Hepatocyte (in vitro differentiated cells): ENCODE measurements at places on chromosomes 4 and X. TPM values are rescaled to one million over a fixed set of nuclear protein-coding genes. Genes with fewer than 3 reads are reported as not detected.

GRCh38 chr4:83618431-83618830, 82.5 kb downstream of the GPAT3 start:
- peak; percentile 81 for DNase-seq

GRCh38 chr4:117893207-117893606, 141.1 kb upstream of the NDST3 start:
- no peak for DNase-seq

- peak; percentile 80 for DNase-seq
These were observed 50.1 kb downstream of the MFAP3L start for GRCh38 chr4:169975838-169976796.

- no peak for DNase-seq
These were observed 28.6 kb downstream of the SCLT1 start for GRCh38 chr4:129064717-129065116.

- no peak for DNase-seq
These were observed 644.7 kb upstream of the PCDH10 start for GRCh38 chr4:132504438-132504837.

DNA sequence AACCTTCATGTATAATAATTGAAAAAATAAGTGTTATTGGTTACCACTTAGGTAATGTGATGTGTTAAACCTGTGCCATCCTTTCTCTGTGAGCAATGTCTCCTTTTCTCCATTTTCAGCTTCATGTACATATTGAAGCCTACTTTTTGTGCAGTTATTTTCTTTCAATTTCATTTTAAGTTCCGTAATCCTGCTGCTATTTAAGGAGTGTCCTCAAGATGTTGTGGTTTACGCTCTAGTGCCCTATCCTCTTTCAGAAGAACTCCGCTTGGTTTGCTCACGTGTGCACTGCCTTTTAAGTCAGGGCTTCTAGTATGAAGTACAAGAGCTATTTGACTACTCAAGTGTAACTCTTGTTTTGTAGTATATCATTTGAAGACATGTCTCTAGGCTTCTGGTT, 2253.2 kb upstream of the TENM3 start:
- DNase-seq, result no peak

GRCh38 chr4:3305610-3306371, 13.0 kb downstream of the RGS12 start:
- DNase-seq, result no peak

DNA sequence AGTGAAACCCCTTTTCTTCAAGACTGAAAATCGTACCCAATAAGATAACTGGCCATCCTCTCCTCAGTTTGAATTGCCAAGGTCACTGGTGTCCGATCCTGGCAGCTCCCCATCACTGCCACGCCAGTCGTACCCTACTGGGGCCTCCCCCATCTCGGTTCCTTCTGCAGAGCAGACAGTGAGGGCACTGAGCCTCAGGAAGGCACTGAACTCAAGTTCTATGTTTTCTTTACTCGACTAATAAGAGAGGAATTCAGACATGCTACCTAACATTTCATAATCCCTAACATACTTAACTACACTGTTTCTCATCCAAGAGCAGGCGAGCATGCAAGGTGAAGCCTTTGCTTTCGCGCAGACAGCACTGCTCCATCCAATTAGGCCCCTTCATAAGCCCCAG, 23.4 kb downstream of the ZFYVE28 start:
- DNase-seq, result no peak

Gene PRMT9
- total RNA-seq, result 11.0 and 16.3 TPM in 2 replicates

Gene SORBS2
- total RNA-seq, result 52.1 and 56.5 TPM in 2 replicates

Gene PALLD
- total RNA-seq, result 68.9 and 85.2 TPM in 2 replicates

Gene PRSS12
- total RNA-seq, result 14.4 and 20.0 TPM in 2 replicates

Gene NMU
- total RNA-seq, result 7.6 and 20.1 TPM in 2 replicates

Gene USP51
- total RNA-seq, result 5.3 and 5.8 TPM in 2 replicates

Gene TLR10
- not detected in 2 replicates for total RNA-seq
